ENCODE measurements at places on chromosomes 6 and 20. TPM values are rescaled to one million over a fixed set of nuclear protein-coding genes. Genes with fewer than 3 reads are reported as not detected.

The CST2 gene
- total RNA-seq, result 1.4 TPM

GRCh38 chr6:138088326-138088762 lies 18.9 kb downstream of the PERP start:
- ATAC-seq, result peak; percentile 89

The RGS17 gene
- 1.2 TPM for total RNA-seq

- ATAC-seq, result no peak
Observed at GRCh38 chr20:1631309-1632151, 11.7 kb upstream of the SIRPB1 start.

The UBE2C gene
- total RNA-seq, result 9.5 TPM

DNA sequence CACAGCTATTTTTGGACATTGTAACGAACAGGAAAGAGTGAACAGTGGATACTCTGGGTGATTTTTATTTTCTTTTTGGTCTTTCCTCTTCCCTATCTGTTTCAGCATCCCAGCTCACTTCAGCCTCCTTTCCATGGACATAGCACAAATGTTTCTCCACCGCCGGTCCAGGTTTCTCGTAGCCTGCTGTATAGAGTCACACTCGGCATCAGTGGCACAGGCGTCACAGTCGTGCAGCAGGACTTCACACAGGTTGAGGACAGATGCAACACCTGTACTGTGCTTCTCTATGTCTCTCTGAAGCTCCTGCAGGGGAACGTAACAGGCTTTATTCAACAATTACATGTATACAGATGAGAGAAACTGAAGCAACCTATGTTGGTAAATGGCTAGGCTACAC lies 348.3 kb downstream of the ESR1 start:
- ATAC-seq, result no peak

- peak; percentile 94 for ATAC-seq
Observed at GRCh38 chr6:6712449-6713403, 124.2 kb downstream of the LY86 start.

The SIRT5 gene
- 10.3 TPM for total RNA-seq

DNA sequence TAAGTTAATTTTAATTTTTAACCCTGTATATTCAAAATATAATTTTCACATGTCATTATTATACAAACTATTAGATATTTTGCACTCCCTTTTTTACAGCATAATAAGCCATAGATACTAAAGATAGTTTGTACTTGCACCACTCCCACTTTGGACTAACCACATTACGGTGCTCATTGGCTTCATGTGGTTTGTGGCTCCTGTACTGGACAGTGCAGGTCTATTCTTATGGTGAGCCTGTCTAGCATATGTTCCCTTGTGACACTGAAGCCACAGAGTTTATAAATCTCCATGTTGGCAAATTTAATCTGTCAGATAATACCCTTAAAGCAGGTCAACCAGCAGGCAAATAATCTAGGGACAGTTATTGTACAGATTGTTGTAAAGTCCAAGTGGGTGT lies 354.4 kb upstream of the KCNQ5 start:
- ATAC-seq, result no peak

DNA sequence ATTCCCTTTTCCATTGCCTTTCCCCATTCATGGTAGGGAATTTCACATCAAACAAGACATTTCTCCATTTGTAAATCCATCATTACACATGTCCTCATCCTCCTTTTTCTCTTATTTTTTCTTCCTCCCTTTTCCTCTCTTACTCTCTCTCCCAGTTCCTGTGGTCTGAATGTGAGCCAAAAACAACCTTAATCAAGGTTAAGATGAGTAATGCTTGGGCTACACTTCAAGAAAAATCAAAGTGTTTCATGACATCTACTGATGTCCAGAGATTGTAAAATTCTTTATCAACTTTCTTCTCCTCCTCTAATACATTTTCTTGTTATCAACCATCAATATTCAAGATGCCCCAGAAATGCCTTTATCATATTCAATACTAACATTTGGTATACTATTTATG lies 208.0 kb upstream of the PRND start:
- ATAC-seq, result no peak

GRCh38 chr6:108510461-108511319 lies 50.0 kb upstream of the FOXO3 start:
- peak; percentile 55 for ATAC-seq

DNA sequence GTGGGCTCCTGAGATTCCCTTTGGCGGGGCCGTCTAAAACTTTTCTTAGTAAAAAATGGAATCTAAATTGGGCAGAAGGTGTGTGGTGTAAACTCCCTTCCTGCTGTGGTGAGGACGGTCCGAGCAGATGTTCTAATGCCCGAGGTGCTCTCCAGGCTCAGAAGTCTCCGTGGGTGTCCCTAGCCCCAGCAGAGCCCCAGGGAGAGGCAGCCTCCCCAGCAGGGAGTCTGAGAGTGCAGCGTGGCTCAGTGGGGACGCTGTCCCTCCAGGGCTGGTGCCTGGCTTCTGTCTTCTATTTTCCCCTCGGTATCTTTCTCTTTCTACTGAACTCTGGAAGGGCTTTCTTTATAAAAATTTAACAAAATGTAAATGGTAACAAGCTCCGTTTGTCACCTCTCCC lies 208.2 kb downstream of the SMOC2 start:
- no peak for ATAC-seq

DNA sequence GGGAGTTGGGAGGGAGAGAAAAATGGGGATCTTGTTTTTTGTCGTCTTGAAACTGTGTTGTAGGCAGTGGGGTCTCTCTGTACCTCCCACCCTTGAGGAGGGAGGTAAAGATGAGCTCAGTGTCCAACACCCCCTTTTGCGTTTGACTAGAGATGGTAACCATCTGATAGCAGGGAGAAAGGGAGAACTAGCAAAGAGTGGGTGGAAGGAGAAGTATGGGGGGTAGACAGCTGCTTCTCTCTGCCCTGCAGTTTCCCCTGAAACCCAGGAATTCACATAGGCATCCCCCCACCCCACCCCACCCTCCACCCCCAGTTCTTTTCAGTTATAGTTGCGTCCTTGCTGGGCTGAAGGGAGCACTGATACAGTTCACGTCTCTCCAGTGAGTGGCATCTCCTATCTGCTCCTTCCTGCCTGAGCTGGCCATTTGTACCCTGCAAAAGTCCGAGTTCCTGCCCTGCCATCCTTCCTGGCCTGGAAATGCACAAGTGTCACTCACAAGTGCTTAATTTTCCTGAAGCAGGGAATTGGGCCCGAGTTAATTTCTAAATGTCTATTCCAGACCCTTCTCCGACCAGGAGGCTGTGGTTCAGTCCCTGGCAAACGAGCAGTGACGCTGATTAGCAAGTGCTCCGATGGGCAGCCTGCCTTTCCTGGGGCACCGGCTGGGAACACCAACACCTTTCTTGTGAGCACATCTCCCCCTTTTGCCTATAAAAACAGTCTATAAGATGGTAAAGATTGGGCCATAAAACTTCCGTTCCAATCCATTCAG lies 1.5 kb downstream of the SIRPA start:
- ATAC-seq, result no peak

DNA sequence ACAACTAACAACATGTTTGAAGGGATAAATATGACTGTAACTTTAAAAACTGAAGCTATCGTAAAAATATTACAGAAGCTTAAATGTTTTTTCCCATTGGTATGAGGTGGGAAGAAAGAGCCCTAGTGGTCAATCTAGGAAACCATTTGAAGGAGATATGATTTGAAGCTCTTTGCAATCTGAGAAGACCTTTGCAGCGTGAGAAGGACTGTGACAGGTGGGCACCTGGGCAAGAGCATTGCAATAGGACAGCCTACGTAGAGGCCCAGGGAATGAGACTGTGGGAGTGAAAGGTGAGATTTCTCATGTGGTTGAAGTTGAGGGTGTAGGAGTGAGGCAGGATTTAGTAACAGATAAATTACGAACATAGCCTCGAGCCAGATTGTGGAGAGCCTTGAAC lies 108.0 kb upstream of the PDE7B start:
- no peak for ATAC-seq

- peak; percentile 46 for ATAC-seq
Observed at GRCh38 chr6:105215506-105215905, 35.7 kb upstream of the POPDC3 start.

The FAM162B gene
- total RNA-seq, result 11.4 TPM

GRCh38 chr20:61371501-61372136 lies 119.6 kb downstream of the CDH4 start:
- no peak for ATAC-seq

The ZBTB24 gene
- total RNA-seq, result 8.9 TPM

The ARMH2 gene
- total RNA-seq, result 0.59 TPM

The POM121L2 gene
- total RNA-seq, result 0.71 TPM

DNA sequence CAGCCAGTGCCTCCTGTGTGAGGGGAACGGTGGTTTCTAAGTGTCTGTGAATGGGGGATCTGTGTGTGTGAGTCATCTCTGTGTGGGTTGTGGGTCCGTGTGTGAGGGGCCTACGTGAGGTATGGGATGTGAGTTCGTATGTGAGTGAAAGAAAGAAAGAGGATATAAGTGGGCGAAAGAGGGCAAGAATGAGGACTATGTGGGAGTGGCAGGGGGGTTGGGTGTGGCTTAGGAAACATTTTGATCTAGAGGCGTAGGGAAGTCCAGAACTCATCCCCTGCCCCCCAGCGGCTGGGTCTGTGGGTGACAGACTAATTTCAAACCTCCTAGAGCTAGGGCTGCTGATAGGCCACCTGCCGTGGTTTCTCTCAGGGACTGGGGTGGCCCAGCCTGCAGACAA lies 35.5 kb downstream of the DHX35 start:
- ATAC-seq, result no peak

The IL17F gene
- not detected for total RNA-seq

The SCAND1 gene
- total RNA-seq, result 34.1 TPM

- peak; percentile 91 for ATAC-seq
Observed at GRCh38 chr6:136037876-136038460, 186.5 kb downstream of the PDE7B start.

The TSPYL1 gene
- 96.2 TPM for total RNA-seq

DNA sequence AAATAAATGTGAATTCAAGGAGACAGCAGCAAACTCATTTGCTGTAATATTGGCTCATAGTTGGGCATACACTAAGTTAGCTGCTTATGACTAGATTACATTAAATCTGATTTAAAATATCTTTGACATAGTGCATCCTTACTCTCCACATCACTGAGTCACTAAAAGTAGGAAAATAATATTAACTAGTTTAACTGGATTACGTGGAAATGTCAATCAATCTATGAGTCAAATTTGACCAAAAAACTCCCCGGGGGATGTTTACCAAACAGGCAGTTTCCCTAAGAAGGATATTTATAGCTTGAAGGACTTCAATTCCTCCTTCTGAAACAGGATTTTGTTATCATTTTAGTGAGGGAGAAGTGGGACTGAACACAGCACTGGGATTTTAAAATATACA lies 366.5 kb downstream of the ESR1 start:
- ATAC-seq, result no peak

DNA sequence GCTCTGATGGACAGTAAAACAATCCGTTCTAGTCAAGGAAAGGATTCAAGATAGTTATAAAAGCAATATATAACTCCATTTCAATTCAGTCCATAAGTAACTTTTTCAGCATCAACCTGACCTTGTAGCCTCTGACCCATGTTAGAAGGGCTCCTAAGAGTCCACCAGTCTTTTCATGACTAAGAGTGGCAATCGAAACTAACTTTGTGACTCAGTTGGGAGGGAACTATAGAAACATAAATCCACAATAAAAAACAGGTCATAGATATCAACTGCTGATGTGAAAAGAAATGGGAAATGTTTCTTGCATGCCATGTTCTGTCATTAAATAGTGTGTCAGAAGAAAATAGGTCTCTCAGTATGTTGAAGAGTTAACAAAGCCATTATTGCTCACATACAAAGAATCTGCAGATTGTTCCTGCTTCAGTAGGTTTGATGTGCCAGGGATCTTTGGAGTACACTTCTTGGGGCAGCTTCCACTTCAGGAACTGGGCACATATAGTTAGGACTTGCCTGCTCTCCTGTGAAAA lies 16.2 kb upstream of the RBL1 start:
- no peak for ATAC-seq

GRCh38 chr6:166693880-166694279 lies 66.8 kb upstream of the RPS6KA2 start:
- ATAC-seq, result no peak

DNA sequence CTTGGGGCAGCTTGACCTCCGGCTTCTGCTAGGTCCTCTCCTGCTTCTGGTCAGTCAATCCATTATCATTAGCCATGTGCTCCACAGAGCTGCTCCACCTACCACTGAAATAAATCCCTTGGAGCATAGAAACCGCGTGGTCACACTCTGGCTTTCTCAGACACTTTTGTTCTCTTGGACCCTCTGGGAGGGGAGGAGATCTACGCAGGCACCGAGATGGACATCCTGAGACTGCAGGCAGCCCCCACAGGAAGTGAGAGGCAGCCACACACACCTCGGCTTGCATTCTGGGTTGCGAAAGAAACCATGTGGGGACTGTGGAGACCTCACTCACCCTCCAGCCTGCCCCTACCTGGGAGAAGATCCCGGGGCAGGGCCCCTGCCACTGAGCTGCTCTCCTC lies 79.5 kb downstream of the FYN start:
- ATAC-seq, result no peak

- ATAC-seq, result no peak
Observed at GRCh38 chr6:168537540-168537884, 96.5 kb downstream of the SMOC2 start.

The EYS gene
- total RNA-seq, result 1.3 TPM

- ATAC-seq, result no peak
Observed at GRCh38 chr6:132832891-132833290, 18.5 kb downstream of the RPS12 start.

The ZNF165 gene
- total RNA-seq, result 0.69 TPM

GRCh38 chr6:167469101-167469500 lies 144.2 kb downstream of the TTLL2 start:
- ATAC-seq, result no peak

GRCh38 chr6:167917551-167918154 lies 79.8 kb upstream of the KIF25 start:
- no peak for ATAC-seq

DNA sequence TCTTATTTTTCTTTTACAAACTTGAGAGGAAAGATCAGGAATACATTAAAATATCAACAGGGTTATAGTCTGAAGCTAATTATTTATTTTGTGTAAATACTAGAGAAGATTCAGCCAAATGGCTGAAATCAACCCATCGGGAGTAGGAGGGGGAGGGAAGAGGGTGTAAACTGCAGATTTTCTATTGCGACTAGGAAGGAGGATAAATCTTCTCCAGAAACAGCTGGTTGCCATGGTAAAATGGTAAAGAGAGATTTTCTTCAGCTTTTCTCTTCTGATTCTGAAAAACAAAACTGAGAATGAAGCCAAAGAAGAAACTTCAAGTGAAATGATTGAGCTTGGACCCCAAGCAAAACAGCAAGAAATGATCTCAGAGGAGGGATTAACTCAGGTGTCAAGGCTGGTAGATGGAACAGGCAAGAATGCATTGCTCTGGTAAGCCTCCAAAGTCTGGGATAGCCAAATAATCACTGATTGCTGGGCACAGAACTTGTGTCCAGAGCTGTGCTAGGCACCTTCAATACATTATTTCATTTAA lies 193.5 kb upstream of the SPTLC3 start:
- ATAC-seq, result no peak

DNA sequence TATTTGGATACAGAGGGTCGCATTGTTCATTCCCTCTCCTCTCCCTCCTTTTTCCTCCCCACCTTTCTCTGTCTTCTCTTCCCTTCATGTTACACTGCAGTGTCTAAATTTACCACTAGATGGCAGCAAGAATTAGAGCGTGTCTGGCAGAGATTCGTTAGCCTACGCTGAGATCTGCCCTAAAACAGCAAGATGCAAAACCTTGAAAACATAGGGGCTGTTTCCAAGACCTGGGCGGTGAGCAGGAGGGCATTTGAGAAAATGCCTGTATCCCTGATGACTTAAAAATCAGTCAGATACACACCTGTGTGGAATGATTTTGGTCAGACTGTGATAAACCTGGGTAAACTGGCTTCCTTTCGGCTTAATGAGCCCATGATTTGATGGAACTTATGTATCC lies 101.5 kb upstream of the ISM1 start:
- peak; percentile 81 for ATAC-seq

GRCh38 chr6:129889580-129889979 lies 28.5 kb upstream of the TMEM244 start:
- peak; percentile 73 for ATAC-seq
